ENCODE measurements at places on chromosomes 5 and 9.
A peak's percentile ranks its signal among the peaks of the same experiment; 100 is the strongest.

GRCh38 chr9:134294153-134295071 is 31.8 kb upstream of the RXRA start:
- DNase-seq: no peak

DNA sequence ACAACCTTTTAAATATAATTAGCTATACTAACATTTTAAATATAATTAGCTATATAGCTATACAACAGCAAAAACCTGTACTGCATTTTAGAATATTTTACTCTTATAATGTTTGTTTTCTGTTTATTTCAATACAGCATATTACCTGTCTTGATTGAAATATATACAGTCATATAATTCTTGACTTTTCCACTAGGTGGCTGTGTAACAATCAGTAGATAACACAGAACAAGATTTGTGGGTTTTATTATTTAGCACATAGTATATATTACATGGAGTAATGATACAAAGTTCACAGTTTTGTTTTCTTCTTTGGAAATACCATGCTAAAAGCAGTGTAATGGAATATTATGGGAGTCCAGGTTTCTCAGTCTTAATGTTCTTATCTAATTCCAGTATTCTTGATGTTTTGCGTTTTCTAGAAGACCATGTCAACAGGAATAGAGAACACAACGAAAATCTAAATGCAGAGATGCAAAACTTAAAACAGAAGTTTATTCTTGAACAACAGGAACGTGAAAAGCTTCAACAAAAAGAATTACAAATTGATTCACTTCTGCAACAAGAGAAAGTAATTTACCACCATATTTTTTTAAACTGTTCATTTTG is 13.3 kb downstream of the HMMR start:
- DNase-seq: no peak

DNA sequence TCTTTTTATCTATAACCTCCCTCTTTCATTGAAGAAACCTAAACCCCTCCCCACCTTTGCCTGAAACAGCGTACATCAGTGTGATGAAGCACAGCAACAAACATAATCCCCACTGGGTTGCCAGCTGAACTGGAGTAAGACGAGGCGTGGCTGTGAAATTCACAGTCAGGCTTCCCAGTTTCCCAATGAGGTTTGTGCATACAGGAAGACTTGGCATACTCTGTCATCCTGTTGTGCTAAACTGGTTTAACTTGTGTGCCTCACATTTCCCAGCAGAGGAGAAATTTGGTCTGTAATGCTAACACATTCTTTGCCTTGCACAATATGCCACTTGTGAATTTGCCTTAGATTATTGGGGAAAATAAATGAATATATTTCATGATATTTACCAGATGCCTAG is 121.5 kb downstream of the SV2C start:
- no peak for DNase-seq

GRCh38 chr5:81851481-81852178 is 100.7 kb upstream of the SSBP2 start:
- DNase-seq: peak; percentile 85

DNA sequence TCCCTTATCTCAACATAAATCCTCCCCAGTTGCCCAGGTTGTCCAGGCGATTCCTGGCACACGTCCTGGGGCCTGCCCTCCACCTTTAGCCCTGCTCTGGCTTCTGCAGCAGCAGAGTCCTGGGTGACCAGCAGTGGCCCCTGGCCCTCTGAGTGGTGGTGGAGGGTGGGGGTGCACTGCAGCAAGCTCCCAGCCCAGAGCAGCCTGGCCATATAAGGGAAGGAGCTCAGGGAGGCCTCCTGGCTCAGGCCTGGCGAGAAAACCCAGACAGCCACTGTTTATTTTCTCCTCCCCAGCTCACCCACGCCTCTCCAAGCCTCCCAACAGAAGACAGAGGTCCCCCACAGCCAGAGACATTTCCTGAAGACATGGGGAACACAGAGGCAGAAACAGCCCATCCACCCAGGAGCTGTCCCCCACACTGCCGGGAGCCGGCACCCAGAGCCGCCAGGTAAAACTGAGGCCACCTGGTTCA is 44.7 kb upstream of the IL17B start:
- DNase-seq: no peak

DNA sequence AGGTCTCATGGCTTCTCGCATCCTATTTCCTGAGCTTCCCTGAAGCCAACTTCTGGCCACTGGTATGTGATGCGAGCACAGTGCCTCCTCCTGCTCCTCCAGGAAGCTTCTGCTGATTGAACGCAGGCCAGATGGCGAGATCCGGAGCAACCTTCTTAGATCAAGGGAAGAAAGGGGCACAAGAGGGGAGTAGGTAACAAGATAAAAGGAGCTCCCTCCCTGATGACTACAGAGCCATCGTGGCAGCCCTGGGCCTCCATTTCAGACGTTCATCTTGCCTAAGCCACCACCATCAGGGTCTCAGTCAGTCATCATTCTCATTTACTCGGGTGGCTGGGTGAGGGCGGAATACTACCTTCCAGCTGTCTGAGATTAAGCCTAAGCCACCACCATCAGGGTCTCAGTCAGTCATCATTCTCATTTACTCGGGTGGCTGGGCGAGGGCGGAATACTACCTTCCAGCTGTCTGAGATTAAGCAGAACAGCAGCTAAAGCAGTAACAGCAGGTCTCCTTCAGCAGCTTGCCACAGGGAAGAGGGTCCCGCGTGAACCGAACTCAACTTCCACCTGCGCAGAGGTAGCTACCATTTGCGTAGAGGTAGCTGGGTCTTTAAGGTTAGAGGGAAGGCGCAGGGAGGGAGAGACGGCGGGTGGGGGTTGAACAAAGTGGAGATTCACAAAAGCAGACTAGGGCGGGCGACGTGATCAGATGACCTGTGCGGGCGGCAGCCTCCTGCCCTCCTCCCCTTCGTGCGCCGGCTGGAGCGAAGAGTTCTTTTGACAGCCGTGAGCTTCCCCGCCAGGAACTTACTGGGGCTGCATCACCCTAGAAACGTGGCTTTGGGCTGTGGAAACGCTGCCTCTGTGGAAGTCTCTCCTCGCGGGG is 27.9 kb upstream of the MGAT1 start:
- peak; percentile 68 for DNase-seq

DNA sequence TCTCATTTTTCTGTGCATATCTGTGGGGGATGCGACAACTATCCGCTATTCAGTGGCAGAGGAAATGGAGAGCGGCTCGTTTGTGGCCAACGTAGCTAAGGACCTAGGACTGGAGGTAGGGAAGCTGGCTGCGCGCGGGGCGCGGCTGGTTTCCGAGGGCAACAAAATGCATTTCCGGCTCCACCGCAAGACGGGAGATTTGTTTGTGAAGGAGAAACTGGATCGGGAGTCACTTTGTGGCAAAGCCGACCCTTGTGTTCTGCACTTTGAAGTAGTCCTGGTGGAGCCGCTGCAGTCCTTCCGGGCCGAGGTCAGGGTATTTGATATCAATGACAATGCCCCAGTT is 320 bp downstream of the PCDHB1 start:
- DNase-seq: no peak

GRCh38 chr5:38551030-38552017 is 5.1 kb downstream of the LIFR start:
- no peak for DNase-seq
